ENCODE measurements at places on chromosomes 7 and 10.

DNA sequence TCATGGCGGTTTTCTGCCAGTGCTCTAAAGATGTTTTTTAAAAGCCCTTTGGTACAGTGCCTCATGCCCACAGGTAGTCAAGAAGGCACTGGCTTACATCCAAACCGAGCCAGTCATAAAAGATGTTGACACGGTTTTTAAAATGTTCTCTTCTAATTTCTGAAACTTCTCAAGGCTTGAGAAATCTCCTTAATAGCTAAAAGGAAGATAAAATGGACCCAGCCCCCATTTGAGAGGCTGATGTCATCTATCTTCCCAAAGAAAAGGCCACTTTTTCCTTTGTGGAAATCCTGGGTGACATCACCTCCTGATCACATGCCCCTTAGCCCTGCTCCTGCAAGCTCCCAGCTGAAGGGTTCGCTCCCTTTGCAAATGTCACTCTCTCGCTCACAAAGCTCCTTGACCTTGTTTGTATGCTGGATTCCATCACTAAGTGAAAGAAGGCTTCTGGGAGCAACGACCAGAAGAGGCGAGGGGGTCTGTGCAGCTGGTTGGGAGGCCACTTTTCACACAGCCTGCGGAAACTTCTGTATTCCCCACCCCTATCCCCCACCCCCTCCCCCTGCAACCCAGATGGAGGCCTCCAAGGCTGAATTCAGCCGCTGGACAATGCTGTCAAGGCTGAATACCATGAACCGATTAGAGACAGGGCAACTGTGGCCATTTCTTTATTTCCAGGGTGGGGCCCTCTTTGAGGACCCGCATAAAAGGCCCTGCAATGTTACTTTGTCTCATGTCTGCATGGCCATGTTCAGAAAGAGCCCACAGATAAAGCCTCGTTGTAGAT, 122.8 kb downstream of the CUBN start:
- no peak for DNase-seq

- DNase-seq = no peak
Measured at GRCh38 chr10:132324186-132324585, 7.8 kb upstream of the LRRC27 start.

DNA sequence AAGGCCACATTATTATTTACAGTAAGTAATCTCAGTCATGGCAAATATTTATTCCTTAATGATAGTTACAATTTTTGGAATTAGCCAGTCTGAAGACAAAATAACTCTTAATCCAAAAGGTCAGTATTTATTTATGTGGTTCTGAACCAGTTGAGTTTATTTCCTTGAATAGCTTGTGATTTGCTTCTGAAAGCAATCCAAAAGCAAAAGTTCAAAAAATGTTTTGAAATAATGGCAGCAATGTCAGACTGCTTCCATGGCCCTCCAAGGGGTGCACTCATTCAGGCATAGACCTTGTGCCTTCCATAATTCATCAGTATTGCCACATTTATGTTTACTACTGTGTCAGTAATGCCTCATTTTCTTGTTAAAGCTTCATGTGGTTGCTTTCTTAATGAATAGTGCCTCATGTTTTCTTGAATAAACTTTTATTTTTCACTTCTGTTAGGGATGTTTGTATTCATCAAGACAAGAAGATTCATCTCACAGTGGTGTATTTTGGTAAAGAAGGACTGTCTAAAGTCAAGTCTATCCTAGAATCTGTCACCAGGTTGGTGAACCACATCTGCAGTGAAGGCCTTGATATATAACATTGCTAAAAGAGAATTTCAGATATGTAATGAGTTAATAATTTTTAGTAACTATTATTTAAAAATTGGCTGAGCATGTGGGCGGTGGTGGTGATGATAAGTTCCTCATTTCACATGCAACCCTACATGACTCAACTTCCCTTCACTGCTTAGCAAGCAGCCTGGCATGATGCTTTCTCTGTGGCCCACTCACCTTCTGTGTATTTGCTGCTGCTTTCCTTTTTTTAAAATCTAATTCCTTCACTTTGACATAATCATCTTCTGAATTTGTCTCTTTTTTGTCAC, 22.0 kb downstream of the CSGALNACT2 start:
- no peak for DNase-seq

- DNase-seq = no peak
Measured at GRCh38 chr10:88473989-88474883, 108.9 kb downstream of the RNLS start.

- no peak for DNase-seq
Measured at GRCh38 chr10:103820101-103821062, 35.0 kb downstream of the SH3PXD2A start.

- DNase-seq = peak; percentile 46
Measured at GRCh38 chr7:585229-585711, 65.6 kb upstream of the PDGFA start.

DNA sequence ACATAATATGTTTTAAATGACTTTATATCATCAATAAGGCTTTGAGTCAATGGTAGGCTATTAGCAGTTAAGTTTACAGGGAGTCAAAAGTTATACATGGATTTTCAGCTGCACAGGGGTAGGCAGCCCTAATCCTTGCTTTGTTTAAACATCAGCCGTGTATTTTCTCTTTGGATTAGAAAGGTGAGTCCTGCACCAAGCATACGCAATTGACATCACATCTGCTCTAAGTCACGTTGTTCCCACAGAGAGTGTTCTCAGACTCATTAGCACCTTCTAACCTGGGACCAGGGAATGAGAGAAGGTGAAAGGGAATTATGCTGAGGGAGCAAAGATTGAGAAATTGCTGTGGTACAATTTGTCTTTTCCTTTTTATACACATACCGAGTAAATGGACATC, 148.6 kb upstream of the ZNF804B start:
- no peak for DNase-seq

DNA sequence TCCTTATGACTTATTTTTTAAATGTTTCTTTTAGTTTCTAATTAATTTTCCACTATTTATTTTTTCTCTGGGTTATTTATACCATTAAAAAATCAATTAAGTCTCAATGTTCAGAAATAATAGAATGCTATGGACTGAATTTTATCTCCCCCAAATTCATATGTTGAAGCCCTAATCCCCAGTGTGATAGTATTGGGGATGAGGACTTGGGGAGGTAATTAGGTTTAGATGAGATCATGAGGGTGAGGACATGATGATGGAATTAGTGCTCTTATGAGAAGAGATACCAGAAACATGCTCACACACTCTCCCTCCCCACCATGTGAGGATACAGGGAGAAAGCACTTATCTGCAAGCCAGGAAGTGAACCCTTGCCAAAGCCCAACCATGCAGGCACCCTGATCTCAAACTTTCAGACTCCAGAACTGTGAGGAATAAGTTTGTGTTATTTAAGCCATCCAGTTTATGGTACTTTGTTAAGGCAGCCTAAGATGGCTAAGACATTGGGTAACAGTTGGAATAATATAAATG, 202.6 kb downstream of the MDFIC start:
- DNase-seq = no peak

- no peak for DNase-seq
Measured at GRCh38 chr7:151662251-151662826, 142.6 kb upstream of the RHEB start.

DNA sequence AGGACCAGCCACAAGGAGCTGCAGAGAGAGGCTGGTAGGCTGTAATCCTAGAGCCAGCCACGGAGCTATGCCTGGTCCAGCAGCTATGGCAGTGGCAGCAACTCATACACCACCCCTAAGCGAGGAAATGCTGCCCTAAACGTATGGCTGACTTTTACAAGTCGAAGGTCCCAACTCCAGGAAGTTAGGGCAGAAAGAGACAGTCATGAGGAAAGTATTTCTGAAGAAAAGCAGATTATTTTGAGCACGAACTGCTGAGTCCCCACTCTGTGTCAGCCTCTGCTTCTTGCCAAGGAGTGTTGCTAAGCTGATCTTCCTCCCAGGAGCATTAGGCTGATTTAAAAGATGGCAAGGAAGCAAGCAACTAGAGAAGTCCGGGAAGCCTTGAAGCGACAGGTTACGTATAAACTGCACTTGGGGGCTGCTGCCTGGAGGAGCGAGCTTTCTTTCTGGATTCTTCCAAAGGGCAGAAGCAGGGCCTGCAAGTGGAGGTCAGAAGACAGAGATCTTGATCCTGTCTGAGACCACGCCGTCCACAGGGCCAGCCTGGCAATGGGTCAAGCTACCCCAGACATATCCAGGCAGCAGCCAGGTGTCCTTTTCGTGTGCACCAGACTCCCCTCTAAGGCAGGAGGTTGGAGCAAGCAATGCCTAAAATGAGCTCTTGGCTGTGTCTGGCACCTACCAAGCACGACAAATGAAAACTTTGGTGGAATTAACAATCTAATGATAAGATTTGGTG, 39.4 kb downstream of the PLXNA4 start:
- no peak for DNase-seq

DNA sequence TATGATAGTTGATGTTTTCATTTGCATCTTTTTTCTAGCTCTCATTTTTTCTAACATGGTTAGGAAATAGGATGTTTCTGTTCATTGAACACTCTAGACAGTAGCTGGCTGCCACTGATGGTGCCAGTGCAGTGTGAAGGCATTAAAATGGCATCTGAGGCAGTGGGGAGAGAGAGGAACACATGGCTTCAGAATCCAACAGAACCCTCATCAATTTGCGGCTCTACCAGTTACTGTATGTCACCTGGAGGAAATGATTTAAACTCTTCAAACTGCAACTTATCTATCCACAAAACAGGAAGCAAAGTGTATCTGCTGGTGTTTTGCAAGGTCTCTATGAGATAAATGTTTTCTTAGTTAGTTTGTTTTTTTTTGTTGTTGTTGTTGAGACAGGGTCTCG, 305.2 kb upstream of the PRKCQ start:
- DNase-seq = no peak

DNA sequence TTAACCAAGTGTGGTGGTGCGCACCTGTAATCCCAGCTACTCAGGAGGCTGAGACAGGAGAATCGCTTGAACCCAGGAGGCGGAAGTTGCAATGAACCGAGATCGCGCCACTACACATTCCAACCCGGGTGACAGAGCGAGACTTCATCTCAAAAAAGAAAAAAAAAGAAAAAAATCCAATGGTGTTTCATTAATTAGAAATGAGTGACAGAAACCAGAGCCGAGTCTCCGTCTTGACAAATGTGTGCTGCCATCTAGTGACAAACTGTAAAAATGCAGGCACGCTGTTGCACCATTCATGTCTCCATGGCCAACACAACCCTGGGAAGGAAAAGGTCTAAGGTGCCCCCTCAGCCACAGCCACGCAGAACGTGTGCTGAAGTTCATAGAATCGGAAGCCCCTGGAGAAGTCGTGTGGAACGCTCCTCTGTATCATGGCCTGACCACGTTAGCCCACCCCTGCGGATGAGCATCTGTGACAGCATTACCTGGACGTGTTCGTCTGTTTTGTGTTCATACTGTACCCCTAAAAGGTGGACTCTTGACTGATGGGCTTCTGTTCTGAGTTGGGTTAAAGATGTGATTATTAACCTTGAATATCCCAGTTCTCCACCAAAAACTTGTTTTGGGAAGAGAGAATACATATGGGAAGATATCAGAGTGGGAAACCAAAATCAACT, 94.9 kb downstream of the LYZL2 start:
- peak; percentile 60 for DNase-seq

- no peak for DNase-seq
Measured at GRCh38 chr10:112915590-112916572, 34.2 kb upstream of the TCF7L2 start.

- no peak for DNase-seq
Measured at GRCh38 chr7:47988496-47989386, 9.3 kb upstream of the HUS1 start.

DNA sequence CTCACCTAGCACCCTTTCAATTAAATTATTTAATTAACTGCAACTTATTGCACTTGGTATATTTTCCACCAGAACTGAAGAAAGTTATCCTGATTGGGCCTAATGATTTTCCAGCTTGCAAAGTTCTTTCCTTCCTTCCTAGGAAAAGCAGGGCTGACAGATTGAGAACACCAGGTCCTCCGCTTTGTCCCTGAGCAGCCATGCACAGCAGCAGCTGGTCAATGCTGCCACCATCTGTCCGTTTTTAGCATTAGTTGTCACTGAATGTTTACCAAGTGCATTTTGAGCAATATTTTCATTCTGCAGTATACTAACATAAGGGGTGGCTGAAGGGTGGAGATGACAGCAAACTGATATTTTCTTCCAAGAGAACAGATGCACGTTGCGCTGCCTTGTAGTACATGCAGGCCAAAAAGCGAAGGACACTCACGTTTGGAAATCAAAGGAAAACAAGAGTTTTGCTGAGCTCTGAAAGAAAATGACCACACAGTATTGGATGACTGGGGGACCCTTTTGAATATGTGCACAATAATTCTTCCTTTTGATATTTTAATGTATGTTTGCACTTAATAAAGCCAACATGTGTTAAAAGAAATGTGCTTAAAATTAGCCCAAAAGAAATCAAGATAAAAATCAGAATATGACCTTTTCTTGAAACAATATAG, 248.8 kb upstream of the PTN start:
- DNase-seq = no peak

DNA sequence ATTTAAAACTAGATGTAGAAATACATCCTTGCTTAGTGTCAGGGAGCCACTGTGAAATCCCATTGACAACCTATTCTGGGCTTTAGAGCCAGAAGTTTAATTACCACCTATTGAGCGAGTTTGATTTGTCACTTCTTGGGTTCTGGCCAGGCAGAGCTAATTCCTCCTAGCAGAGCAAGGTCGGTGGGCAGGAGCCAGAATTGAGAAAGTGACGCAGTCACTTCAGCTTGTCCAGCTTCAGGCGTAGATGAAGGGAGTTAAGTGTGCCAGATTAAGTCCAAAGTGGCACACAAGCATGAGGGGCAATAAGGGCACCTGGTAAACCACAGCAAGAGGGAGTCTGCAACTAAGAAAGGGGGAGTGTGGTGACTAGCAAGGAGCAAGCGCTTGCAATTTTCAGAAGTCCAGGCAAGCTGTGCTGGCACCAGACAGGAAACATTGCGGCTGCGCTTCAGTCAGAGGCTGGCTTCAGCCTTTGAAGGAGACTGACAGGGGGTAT, 119.4 kb downstream of the ST7 start:
- no peak for DNase-seq

All from activated CD4-positive, alpha-beta T cell treated with anti-CD3 and anti-CD28 coated beads for 24 hours (primary cell).